ENCODE measurements at places on chromosomes 12 and 14.

- DNase-seq = no peak
Observed at GRCh38 chr12:64706857-64707256, 52.3 kb downstream of the GNS start.

GRCh38 chr12:69966409-69966808, 141.4 kb downstream of the MYRFL start:
- no peak for DNase-seq

DNA sequence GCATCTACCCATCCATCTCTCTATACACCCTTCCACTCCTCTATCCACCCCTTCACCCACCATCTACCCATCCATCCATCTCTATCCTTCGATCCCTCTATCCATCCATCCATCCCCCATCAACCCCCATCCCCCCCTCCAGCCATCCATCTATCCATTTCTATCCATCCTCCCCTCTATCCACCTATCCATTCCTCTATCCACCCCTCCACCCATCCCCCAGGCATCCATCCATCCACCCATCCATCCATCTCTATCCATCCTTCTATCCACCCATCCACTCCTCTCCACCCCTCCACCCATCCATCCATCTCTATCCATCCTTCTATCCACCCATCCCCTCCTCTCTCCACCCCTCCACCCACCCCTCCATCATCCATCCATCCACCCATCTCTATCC, 17.5 kb upstream of the GPR132 start:
- DNase-seq = no peak

DNA sequence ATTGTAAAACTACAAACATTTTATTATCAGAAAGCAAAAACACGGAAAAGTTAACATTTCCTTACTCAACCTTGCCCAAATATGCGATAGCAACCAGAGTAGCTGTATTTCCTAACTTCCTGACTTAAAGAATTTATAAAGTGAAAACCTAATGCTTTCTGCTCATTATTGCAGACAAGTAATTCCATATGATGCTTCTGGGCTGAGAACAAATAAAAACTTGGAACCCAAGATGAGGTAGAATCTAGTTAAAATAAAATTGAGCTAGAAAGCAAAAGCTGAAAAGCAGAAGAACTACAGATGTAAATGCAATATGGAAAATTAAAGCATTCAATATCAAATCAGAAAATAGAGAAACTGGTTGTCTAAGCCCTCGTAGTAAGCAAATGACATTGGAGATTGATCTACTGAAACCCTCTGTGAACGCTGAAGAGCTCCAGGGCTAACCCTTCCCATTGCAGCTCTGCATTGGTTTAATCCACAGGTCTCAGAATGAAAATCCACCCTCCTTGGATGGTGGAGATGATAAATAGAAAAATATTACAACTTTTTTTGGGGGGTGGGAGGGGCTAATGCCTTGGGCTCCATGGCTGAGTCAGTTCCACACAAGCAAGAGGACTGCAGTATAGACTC, 40.7 kb downstream of the CORO1C start:
- no peak for DNase-seq

DNA sequence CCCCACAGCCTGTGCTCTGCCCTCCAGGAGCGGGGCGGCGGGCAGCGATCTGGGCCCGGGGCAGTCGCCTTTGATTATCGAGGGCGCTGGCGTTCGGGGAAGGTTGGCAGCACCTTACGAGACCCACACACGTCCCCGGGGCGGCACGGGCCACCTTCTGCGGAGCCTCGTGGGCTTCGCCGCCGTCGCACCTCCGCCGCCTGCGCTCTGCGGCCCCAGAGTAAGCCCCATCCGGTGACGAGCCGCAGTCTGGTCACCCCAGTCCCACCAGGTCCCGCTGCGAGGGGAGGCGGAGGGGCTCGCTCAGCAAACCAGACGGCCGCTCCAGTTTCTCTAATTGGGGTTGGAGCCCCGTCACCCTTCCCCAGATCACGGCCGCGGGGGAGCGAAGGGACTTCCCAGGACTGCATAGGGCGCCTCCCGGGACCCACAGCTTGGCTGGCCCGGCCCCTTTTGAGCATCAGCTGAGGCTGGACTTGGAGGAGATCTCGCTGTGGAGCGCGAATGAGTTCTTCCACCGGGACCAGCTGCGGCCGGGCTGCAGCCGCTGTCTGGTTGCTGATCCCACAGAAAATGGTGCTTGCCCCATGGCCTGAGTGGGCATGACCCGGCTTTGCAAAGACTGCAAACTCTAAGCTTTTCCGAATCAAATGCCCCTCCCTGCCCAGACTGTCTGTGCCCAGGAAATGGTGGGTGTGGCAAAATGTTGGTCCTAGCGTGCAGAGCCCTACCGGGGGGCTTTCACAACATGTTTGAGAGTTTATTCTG, 560 bp downstream of the LGALS3 start:
- no peak for DNase-seq

DNA sequence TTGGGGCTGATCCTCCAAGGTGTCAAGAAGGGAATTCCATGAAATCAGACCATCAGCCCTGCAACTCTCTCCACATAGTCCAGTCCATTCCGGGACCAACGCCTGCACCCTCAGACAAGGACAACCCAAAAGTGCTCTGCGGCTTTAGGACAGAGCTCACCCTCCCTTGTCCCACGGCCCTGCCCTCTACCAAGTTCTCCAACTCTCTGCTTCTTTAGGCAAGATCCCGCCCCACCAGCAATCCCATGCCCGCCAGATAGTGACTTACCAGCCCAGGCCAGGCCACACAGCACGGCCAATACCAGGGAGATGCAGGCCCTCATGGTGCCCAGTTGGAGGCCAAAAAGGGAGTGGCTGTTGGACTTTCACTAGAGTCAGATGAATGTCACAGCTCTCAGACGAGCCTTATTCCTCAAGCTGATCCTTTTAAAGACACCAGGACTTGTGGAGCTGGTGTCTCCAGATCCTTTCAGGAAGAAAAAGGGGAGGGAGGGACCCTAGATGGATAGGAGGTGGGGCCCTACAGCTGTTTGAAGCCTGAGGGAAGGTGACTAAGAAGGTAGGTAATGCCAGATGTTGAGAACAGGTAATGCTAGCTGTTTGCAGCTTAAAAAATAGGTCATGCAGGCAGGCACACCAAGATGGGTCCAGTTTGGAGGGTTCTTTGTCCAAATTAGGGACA, at the start of gene ENDOU:
ENDOU (minus strand) TSS at position 400 of the 682 bp plus-strand sequence; CDS start at position 323, 77 bp downstream.
- no peak for DNase-seq

DNA sequence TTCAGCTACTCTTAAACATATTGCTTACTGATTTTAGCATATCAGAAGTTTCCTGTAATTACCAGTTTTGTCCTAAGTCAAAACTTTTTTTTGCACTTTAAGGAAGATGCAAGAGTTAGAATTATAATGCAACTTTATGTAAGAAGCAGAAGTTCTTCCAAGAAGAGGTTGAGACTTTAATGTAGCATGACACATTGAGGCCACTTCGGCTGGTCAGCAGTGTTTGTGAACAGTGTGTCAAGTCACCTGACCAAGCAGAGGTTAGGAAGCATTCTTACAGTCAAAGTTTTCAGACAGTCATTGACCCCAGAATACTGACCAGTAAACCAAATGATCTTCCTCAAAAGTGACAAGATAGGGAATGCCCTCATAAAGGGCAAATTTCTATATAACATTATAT, 15.2 kb downstream of the FGFR1OP2 start:
- no peak for DNase-seq

DNA sequence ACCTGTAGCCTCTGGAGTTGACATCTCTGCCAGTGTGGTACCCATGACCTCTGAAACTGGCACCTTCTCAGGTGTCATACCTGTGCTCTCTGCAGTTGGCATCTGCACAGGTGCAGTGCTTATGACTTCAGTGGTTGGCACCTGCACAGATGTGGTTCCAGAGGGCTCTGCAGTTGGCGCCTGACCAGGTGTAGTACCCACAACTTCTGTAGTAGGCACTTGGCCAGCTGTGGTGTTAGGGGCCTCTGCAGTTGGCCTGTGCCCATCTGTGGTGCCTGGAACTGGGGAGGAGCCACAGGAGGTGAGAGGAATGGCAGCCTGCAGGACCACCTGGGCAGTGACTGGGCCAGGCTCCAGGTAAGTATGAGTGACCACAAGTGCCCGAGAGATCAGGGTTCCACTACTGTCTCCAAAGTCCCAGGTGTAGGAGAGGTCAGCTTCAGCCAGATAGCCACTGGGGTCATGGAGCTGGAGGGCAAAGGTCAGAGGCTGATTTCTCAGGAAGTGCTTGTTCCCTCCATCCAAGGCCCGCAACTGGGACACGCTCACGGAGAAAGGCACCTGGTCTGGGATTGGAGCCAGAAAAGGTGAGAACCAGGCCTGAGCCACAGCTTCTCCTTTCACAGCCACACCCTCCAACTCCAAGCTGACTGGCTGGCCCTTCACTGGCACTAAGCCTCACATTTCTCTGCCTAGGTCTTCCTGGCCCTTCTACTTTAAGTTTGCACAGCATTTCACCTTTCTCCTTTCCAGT, 8.6 kb downstream of the PMEL start:
- no peak for DNase-seq

GRCh38 chr12:124403273-124403672, 108.4 kb downstream of the RFLNA start:
- DNase-seq = no peak

DNA sequence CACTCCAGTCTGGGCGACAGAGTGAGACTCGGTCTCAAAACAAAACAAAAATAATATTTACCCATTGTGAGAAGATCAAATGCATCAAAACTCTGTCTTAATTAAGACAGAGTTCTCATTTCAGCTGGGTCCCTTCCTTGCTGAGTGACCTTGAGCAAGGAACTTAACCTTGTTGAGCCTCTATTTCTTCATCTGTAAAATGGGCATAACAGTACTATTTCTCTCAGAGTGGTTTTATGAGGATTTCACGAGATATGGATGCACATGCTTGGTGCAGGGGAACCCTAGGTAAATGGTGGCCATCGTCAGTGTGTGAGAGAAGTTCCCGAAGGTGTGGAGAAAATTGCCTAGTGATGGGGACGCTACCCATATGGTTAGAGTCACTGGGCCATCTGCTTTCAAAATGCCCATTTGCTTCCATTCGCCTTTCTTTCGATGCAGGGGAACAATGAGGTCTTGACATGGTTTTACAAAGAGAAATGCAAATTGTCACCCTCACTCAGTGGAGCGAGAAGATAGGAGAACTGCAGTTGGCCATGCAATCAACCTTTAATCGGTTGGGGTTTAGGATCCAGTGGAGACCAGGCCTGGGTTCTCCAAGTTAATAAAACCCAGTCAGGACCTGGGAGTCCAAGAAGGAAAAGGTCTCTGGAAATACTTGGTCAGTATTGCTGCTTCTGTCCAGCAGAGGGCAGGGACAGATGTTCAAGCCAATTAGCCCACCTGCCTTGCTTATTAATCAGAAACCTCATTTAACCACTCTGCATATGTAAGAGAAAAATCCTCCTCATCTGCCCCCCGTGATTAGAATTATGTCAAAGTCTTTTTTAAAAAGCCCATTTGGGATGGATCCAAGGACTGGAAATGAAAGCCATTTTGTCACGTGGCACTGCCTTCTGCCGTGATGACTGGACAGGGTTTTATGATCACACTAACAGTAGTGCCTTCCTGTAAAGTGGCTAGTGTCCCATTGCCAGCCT, 37.2 kb downstream of the CFAP251 start:
- DNase-seq = no peak
